ENCODE measurements at places on chromosomes 7 and 10.
A peak's percentile ranks its signal among the peaks of the same experiment; 100 is the strongest.

DNA sequence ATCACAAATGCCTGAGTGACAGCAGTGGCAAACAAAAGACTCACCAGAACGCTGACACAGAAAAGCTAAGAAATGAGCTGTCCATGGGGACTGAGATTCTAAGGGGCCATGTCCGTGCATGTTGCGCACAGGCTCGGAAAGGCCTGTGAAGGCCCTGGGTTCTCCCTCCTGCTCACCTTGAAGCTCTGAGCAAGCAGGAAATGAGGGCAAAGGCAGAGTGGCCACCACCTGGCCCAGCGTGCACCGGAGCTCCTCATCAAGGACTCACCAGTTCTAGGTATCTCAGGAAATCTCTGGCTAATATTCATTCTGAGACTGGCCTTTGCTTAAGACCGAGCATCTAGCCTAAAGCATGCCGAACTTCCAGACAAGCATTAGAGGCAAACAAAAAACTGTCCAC, 52.7 kb downstream of the MAD1L1 start:
- no peak for DNase-seq

- DNase-seq: no peak
These were observed 1.0 kb downstream of the EBF3 start for GRCh38 chr10:129962872-129963640.

DNA sequence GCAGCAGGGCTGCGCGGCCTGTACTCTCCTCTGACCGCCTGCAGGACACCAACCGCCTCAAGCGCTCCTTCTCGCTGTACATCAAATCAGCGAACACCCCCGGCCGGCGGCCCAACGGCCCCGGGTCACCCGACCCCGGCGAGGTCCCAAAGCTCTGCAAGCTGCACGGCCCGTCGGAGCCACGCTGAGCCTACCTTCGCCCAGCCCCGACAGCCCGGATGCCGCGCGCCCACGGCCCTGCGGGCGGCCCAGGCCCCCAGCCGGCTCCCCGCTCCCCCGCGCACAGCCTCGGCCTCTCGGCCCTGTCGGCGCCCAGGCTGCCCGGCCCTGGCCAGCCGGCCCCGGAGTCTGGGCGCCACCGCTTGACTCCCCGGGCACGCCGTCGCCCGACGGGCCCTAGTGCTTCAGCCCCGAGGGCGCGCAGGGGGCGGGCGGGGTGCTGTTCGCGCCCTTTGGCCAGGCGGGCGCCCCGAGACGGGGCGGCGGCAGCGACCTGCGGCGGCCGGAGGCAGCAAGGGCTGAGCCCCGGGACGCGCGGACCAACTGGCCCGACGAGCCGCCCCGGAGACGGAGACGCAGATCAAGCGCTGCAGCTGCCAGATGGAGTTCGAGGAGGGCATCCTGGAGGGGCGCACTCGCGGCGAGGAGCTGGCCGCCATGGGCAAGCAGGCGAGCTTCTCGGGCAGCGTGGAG, 11.1 kb upstream of the SEC24C start:
- DNase-seq: no peak

GRCh38 chr10:29266641-29267040, 22.2 kb upstream of the LYZL1 start:
- no peak for DNase-seq

DNA sequence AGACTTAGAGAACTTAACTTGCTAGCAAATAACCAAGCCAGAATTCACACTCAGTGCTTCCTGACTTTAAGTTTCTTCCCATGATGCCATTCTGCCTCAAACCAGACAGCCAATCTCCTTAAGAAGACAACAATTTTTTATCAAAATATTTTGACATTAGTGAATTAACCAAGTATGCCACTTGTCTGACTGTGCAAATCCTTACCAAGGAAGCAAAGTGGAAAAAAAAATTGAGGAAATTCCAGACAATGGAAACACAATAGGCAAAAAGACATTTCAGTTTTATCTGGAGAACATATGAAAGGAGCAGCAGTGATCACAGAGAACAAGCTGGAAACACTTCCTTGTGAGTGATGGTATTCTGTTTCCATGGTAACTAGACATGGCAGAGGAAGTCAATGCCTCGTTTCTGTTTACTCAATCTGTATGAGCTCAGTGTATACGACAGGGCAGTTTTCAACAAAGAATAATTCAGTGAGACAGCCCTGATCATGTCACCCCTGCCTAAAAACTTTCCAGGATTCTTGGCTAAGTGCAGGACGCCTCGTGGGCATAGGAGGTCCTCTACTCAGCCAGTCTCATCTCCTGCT, 114.2 kb downstream of the DYNC1I1 start:
- no peak for DNase-seq

GRCh38 chr7:124843336-124843735, 77.7 kb upstream of the GPR37 start:
- no peak for DNase-seq

- DNase-seq: no peak
These were observed 23.6 kb upstream of the HIBADH start for GRCh38 chr7:27686315-27686714.

GRCh38 chr7:143490717-143491306, 13.1 kb downstream of the TAS2R41 start:
- DNase-seq: no peak

- no peak for DNase-seq
These were observed 237.8 kb downstream of the KIAA1217 start for GRCh38 chr10:24446739-24447138.

DNA sequence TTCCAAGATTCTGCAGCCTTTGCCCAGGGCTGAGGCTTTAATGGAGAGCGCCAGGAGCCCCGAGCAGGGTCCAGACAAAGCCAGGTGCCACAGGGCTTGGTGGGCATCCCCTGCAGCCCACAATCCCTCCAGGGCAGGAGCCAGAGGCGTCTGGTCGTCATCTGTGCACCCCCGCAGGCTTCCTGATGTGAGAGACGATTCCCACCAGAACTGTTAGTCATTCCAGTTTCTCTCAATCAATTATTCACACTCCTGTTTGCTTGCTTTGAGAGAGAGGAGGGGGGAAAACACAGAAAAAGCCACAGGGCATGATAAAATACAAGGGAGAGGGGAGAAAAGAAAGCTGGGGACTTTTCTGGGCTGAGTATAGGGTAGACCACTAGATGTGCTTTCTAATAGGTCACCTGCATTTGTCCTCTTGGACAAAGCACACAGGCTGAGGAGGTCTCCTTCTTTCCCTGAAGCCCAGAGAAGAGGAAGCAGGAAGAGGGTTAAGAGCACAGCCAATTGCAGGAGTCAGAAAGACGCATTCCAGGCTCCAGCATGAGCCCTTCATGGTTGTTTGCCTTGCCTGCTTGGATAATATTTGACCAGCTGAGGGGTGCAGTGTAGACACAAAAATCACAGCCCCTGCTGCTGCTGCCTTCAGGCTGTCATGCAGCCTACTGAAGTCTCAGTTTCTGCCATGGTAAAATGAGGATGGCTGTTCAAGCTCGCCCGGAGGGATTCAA, 194.4 kb downstream of the PLXNA4 start:
- no peak for DNase-seq

- DNase-seq: peak; percentile 44
These were observed 83.1 kb downstream of the SH3PXD2A start for GRCh38 chr10:103772096-103772845.

- no peak for DNase-seq
These were observed 8.2 kb downstream of the LOXL4 start for GRCh38 chr10:98259606-98260315.

GRCh38 chr10:120506674-120507073, 49.6 kb downstream of the PLPP4 start:
- DNase-seq: no peak

GRCh38 chr7:12470930-12471329, 67.3 kb upstream of the VWDE start:
- no peak for DNase-seq

- DNase-seq: no peak
These were observed 113.9 kb downstream of the FAM107B start for GRCh38 chr10:14660831-14661230.

DNA sequence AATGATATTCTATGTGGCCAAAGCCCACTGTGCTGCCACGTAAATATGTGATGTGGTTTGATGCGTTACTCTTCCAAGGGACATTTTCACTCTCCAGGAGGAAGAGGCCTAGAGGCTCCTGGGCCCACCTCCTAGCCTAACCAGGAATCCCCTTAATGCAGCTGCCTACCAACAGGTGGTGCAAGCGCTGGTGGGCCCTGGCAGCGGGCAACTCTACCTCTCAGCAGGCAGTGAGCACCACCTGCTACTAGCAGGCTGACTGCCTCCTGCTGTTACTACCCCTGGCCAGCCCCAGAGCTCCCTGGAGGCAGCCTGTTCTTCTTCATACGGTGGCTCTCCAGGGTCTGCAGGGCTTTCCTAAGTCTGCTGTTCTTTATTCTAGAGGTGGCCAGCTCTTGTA, 62.8 kb downstream of the CDH23 start:
- DNase-seq: no peak

GRCh38 chr10:113027574-113028455, 77.8 kb downstream of the TCF7L2 start:
- DNase-seq: no peak

DNA sequence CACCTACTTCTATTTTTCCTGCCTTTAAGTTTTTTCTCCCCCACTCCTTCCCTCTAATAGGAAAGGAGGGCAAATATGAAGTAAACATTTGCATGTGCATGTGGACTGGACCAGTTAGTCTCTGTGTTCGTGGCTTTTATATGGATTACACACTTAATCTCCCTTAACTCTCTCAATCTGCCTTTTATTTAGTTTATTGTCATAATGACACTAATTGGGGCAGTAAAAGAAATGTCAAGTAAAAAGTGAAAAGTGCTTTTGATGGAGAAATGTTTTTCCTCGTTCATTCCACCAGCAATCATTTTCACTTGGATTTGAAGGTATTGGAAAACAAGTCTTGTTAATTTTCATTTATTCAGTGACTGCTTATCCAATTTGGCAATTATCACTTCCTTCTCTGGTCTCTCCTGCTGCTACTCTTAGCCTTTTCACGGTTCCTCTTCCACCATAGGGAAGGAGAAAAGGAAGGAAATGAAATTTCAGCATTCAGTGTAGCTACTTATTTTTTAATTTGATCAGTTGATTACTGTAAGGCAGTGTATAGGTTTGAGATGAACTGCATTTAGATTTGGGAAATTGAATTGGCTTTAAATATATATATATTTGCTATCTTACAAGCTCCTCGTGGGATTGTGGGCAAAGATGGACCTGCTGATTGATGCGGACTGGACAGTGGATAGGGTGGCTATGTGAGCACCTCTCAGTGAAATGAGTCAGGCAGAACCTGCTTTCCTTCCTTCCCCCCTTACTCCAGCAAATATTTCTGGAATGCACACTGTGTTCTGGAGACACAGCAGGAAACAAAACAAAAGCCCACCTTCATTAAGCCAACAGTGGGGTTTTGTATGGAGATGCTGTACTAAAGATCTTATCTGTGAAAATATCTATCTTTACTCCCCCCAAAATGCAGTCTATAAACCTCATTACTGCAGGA, 77.5 kb downstream of the LRRC4 start:
- DNase-seq: no peak

DNA sequence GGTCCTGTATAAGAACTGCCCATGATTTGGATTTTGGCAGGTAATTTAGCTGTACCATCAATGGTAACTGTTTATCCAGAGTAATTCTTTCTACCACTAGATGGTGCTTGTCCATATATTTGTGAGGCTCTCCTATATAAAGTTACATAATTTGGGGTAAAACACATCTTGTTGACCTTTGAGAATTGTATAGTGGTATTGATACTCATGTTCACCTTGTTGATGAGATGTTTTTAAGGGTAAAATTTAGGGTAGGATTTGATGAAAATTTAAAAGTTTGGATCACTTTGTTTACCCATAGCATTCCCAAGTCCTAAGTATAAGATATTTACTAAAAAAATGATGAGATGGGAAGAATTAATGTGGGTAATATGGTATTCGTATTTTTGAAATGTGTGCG, 31.6 kb downstream of the ST7 start:
- no peak for DNase-seq

- no peak for DNase-seq
These were observed 5.3 kb upstream of the CUZD1 start for GRCh38 chr10:122850705-122851640.

DNA sequence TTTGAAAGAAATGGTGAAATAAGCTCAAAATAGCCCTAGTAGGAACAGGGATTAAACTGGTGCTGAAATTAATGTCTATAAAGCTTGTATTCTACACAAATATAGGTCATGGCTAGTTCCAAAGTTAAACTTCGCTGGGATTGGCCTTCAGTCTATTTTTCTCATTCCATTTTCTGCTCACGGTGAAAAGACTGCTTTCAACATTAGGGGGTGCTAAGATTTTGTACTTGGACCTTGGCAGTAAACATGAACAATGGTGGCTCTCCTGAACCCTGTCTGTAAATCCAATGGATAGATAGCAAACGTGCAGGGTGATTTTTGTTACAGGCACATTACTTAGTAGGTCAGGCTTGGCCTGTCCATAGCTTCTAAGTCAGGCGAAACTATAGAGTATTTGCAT, 36.0 kb upstream of the RSU1 start:
- no peak for DNase-seq

- DNase-seq: no peak
These were observed 175.5 kb downstream of the ADARB2 start for GRCh38 chr10:1561731-1562337.

- no peak for DNase-seq
These were observed 1039.7 kb downstream of the NRG3 start for GRCh38 chr10:82914655-82915136.

DNA sequence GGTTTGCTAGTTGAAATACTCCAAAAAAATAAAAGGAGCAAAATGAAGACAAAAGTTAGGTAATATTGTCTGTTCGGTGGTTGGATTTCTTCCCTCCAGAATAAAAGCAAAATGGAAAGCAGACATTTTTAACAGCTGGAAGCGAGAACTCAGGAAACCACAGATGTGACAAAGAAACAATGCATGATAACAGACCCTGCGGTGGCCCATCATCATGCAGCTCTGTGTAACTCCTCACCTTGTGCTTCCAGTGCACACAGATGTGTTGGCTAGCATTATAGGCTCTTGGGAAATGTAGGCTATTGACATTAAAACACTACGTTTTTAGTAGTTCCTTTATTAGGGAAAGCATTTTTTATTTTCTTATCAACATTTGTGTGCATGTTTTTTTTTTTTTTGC, 53.9 kb upstream of the ARL4A start:
- DNase-seq: no peak

Measured in esophagus squamous epithelium (tissue), 5 donors.